ENCODE measurements at places on chromosomes 13 and 19.

GRCh38 chr13:26978081-26978860 lies 193.3 kb downstream of the USP12 start:
- DNase-seq: no peak

DNA sequence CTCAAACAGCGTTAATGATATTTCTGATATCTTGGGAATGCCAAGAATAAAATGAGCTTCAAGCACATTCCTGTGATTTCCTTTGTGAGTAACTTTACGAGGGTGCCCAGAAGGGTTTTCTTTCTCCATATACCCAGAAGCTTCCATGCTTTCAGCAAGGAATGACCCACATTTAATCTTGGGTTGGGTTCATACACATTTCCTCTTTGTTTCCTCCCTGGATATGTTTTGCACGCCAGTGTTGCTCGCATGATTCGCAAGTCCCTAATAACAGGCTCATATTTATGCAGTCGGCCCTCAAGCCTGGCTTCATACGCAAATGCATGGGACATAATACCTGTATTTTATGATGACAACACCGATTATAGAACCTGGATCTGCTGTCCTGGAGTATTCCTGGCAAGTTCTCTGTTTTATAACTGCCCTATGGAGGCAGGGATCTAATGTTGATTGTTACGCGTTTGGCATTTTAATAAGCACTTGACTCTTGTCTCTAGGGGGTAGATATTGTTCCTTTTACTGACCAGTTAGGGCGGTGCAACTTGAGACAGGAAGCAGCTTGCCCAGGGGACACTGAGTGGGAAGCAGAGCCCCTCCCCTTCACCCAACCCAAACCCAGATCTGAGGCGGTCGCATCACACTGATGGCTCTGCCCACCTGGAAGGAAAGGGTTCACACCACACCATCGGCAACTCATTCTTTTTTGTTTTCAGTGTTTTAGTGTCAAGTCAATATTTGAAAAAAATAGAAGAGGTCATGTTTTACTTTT lies 220.4 kb upstream of the SOX1 start:
- no peak for DNase-seq

GRCh38 chr19:48678201-48678600 lies 5.4 kb upstream of the NTN5 start:
- no peak for DNase-seq

GRCh38 chr13:48731957-48732569 lies 78.3 kb downstream of the CYSLTR2 start:
- peak; percentile 65 for DNase-seq

DNA sequence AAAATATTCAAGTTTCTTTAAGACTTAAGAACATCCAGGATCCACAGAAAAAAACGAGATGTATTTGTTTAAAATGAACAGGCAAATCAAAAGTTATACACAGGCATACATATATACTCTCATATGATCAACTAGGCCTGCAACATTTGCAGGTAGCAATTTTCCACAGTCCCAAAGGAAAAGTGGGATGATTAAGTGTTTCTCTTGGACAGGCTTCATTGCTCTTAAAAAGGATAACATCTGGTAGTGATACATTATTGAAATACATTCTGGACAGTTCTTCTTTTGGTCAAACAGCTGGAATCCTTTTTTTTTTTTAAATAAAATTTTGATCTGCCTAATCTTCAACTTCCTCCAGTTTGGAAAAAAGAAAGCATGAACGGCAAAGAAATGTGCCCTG lies 114.8 kb upstream of the TDRD3 start:
- DNase-seq: no peak

DNA sequence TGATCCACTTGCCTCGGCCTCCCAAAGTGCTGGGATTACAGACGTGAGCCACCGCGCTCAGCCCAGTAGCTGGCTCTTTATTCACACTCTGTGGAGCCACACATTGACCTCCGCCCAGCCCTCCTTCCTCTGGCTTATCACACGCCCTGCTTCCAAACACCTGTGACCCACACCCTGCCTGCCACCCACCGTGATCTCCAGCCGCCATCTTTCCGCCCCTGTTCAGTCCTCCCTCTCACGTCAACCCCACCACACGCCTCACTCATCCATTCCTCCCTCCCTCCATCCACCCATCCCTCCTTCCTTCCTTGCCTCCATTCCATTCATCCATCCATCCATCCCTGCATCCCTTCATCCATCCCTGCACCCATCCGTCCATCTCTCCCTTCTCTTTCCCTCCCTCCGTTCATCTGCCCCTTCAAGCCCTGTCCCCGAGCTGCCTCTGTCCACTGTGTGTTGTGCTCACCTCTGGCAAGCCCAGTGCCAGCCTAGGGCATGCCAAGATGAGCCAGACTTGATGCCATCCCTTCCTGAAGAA lies 17.6 kb downstream of the ZNF296 start:
- no peak for DNase-seq

- DNase-seq: no peak
Measured at GRCh38 chr13:102901615-102902305, 55.9 kb downstream of the ERCC5 start.
